ENCODE measurements at places on chromosomes 2 and 18. TPM values are rescaled to one million over a fixed set of nuclear protein-coding genes. Genes with fewer than 3 reads are reported as not detected.

DNA sequence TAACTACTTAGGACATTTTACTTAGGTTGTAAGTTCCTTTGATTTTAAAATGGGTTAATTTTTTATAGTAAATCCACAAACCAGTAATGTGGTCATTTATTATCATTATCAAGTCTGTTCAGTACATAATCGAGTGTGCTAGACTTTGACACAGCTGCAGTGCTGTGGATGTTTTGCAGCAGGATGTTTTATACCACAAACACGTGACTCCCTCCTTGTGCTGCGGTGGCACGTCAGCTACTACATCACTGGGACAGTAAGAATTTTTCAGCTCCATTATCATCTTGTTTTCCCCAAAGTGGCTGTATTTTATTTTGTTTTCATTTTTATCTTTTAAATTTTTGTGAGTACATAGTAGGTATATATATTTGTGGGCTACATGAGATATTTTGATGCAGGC lies 70.0 kb downstream of the ATP9B start:
- DNase-seq, result no peak

BOK gene
- total RNA-seq, result 41.5 TPM

- DNase-seq, result peak; percentile 77
These were observed 218.4 kb upstream of the HS6ST1 start for GRCh38 chr2:128536925-128537620.

DNA sequence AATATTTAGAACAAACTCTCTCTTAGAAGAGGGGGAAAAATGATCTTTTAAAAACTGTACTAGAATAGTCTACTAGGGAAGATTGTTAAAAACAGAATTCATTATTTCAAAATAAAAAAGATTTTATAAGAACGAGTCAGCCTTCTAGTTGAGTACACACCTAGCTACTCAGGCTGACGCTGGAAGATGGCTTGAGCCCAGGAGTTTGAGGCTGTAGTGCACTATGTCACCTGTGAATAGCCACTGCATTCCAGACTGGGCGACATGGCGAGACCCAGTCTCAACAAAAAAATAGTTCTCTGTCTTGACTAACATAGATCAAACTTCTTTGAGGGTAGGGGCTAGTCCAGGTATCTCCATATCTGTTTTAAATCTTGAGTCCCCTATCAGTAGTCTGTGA lies 33.9 kb downstream of the ERLEC1 start:
- no peak for DNase-seq

DUSP19 gene
- total RNA-seq, result 2.9 TPM

- DNase-seq, result no peak
These were observed 16.2 kb upstream of the MAPRE2 start for GRCh38 chr18:35024965-35025364.

- DNase-seq, result no peak
These were observed 150.9 kb downstream of the PDE11A start for GRCh38 chr2:177921726-177922125.

GRCh38 chr2:204250692-204251091 lies 294.6 kb upstream of the PARD3B start:
- no peak for DNase-seq

DNA sequence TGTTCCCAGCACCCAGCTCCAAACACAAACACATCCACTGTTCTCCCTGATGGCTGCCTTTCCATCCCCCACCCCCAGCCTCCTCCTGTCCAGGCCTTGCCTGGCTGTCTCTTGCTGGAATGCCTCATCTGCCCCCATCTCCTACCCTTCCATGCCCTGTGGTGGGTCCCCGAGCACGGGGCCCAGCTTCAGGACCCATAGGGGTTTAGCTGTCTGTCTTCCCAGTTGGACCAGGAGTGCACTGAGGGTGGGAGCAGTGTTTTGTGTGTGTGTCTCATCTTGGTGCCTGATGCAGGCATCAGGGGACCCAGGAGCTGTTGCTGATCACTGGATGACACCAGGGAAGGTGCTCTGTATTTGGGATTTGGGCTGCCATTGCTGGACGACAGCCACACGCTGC lies 34.5 kb downstream of the GLI2 start:
- no peak for DNase-seq

EPB41L3 gene
- total RNA-seq, result 0.34 TPM

TAF1B gene
- 27.9 TPM for total RNA-seq

- no peak for DNase-seq
These were observed 226.6 kb downstream of the BABAM2 start for GRCh38 chr2:28117104-28117596.

MEP1B gene
- not detected for total RNA-seq

GRCh38 chr2:121529439-121530211 lies 1.1 kb upstream of the RNU4ATAC start:
- DNase-seq, result no peak

All from HCT116 (cell line).